ENCODE measurements at places on chromosomes 4 and X.

DNA sequence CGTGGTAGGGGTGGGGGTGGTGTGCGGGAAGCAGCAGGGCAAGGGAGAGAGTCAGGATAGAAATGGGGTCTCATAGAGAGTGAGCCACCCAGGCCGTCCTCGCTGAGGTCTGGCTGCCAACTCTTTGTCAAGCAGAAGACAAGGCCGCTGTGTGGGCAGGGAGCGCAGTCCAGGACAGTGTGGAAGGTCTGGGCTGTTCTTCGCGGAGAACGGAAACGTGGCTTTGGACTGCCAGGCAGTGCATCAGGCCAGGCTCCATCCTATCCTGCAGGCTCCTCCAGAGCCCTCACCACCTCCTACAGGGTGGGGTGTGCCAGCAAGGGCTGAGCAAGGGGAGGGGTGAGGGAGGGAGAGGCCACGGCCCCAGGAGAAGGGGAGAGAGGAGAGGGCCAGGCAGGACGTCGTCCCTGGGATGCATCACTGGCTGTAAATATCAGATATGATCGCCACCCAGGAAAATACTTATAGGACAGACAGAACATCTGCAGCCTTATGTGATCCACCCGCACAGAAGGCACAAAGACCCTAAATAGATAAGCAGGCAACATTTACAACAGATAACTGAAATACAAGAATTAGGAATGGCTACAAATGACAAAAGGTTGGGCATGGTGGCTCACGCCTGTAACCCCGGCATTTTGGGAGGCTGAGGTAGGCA, 85.3 kb downstream of the ABLIM2 start:
- no peak for DNase-seq

- DNase-seq, result no peak
These were observed 25.6 kb downstream of the SMARCA5 start for GRCh38 chr4:143538979-143539669.

DNA sequence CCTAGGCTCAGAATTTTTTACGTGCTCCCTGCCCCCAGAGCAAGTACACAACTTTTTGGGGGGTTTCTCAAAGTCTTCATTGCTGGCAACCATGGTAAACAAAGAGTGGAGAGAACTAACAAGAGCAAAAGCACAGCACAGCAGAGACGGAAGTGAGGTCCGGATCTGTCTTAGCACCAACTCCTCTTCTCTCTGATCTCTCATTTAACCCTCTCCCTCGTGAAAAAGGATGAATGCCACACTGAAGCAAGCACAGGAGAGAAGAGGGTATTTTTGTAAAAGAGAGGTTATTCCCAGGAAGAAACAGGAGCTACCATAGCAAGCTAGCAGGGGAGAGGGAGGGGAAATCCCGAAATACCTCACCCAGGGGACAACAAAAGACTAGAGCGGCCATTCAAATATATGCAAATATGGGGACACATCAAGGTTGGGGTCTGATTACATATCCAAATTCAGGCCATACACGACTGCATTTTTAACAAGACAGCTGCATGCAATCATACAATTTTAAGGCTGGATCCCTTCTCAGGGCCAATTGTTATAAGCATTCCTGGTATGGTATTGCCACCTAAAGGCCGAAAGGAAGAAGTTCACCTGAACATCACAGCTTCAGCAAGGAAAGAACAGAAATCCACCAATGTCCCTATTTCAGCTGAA, 46.6 kb downstream of the CD40LG start:
- DNase-seq, result no peak

GRCh38 chrX:65932173-65933084, 107.5 kb downstream of the VSIG4 start:
- DNase-seq, result no peak

GRCh38 chr4:3766785-3767569, 792 bp downstream of the ADRA2C start:
- no peak for DNase-seq

DNA sequence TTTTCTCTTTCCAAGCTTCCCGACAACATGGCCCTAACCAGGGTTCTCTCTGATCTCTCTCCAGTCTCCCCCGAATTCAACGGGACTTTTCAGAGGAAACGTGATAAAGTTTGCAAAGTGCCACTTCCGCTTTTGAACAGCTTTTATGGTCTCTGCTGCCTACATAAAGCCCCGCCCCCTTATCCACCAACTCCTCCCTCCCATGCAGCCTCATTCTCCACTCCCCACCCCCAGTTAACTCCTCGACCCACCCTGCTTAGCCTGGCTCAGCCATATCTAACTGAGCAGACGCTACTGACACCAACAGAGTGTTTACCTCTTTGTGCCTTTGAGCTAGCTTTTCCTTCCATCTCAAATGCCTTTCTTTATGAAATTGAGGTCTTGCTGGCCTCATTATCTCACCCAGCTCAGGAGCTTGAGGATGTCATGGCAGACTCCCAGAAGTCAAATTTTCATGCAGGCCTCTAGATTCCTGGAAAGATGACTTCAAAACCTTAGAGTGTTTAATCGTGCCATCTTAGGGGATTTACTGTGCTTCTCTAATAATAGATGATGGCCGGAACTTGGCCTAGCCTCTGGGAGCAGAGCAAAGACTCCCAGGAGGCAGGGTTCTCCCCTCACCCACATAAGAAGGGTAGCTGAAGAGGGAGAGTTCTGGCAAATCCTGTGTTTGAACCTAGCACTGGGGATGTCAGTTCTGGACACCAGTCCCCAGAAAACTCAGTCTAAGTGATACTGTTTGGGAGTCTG, 606.0 kb downstream of the BCOR start:
- DNase-seq, result peak; percentile 27

DNA sequence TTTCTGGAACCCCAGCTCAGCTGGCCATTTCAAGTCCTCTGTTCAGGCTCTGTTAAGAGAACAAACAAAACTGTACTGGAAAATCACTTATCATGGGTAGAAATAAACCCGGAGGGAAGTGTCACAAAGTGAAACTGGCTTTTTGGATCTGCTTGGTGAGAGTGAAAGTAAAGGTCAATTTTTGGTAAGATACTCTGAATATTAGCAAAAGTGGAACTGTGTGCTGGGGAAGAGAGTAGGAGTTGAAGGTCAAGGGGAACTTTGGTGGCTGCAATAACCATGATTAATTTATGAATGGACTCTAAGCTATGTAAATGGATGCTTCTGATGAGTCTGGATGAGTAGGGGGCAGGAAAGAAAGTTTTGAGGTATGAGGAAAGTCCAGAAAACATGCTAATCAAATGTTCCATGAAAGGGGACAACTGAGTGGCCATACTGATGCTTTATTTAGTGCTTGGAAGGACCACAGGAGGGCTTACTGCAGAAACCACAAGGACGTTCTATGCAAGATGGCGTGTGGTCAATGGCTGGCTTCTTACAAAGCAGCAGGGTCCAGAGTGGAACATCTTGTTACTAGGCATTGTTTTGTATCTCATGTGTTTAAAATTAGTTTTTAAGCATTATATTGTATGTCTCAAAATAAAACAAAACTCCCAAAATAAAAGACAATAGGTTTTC, 36.8 kb upstream of the TNIP3 start:
- DNase-seq, result no peak

DNA sequence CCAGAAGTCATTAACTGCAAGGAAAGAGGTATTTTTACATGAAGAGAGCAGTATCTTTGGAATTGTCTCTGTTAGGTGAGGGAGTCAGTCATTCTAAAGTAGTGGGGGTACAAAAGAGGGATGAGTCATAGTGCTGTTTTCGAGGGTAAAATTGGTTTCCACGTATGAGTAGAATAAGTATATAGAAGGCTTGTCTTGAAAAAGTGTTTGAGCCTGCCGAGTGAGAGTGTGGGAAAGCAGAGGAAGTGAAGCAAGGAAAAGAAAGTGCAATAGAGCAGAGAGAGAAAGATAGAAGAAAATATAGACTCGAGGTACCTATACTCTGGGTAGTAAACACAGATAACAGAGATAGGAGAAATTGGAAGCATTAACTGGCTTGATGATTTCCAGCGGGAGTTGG, 696.4 kb downstream of the DMD start:
- DNase-seq, result no peak

GRCh38 chr4:8427262-8427661, 13.3 kb downstream of the ACOX3 start:
- no peak for DNase-seq

DNA sequence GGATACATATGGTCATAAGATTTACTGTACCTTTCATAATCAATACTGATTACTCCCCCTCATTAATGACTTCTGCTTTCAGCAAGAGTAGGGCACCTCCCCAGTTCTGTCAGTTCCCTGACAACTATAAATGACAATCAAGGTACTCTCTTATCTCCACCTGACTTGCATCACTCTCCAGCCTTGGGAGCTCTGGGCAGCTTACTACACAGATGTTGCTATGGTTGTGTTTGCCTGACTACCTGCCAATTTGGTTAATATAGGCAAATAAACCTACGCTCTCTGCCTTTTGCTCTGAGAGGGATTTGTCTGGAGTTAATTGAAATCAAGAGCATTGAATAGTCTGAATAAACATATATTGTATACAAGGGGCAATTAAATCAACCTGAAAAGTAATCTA, 22.8 kb upstream of the MAP7D3 start:
- DNase-seq, result no peak

- DNase-seq, result no peak
These were observed 1.8 kb downstream of the SPIN4 start for GRCh38 chrX:63349307-63349706.

DNA sequence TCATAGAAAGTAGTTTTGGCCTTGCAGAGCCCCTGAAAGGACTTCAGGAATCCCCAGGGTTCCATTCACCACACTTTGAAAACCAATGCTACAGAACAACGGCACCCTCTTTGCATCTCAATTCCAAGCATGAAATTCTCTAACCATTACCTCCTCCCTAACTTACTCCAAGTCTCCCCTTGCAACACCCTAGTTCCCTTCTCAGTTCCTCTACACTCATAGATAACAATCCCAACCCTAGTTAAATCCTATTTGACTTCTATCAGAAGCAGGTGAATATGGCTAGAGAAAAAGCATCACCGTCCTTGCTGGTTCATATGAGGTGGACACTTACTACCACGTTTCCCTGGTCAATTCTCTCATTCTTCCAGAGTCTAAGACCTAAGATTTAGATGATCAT, 2.4 kb downstream of the RCHY1 start:
- no peak for DNase-seq

DNA sequence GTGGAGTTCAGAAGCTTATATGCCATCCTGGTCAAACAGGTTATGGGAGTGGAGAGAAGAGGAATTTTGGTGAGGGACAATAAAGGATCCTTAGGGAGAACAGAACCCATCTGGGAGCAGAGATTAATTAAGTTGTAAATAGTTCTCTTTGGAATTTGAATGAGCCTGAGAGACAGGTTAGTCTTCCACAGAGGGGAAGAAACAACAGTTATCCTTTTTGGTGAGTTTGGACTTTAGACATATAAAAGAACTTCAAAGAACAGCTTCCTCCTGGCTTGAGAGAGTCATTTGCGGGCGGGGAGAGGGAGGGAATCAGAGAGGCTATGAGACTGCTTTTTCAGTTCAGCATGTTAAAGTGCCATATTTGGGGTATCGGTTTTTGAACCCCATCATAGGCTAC, 793.3 kb upstream of the MAGEB2 start:
- no peak for DNase-seq

DNA sequence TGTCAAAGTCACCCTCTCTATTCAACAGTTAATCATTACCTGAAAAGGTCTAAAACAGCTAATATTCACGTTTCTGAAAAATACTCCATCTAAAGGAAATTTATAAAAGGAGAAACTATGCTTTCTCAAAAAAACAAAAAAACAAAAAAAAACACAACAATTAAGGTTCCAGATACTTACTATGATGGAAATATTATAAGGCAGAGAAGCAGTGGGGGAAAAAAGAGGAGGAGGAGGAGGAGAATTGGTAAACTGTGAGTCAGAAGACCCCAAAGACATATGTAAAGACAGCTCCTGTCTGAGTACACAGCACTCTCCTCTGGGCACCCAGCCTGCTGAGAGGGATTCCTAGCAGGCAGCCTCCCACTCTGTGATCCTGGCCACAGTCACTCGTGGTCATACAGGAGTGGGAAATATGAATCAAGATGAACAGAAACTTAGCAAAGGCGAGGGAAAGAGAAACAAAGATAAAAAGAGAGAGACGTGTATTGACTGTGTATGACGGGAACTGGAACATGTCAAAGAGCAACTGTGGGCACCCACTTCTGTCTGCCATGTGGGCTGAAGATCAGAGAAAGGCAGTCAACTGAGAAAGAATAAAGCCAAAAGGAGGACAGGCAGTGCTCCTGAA, 12.5 kb downstream of the KLHL15 start:
- DNase-seq, result no peak

DNA sequence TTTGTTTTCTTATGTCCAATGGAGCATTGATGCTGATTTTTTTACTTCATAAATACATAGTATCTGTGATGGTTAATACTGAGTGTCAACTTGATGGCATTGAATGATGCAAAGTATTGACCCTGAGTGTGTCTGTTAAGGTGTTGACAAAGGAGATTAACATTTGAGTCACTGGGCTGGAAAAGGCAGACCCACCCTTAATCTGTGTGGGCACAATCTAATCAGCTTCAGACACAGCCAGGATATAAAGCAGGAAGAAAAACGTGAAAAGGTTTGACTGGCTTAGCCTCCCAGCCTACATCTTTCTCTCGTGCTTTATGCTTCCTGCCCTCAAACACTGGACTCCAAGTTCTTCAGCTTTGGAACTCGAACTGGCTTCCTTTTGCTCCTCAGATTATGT, 230.6 kb upstream of the SPRY1 start:
- no peak for DNase-seq

- no peak for DNase-seq
These were observed 63.4 kb downstream of the DCAF12L1 start for GRCh38 chrX:126489116-126489695.

DNA sequence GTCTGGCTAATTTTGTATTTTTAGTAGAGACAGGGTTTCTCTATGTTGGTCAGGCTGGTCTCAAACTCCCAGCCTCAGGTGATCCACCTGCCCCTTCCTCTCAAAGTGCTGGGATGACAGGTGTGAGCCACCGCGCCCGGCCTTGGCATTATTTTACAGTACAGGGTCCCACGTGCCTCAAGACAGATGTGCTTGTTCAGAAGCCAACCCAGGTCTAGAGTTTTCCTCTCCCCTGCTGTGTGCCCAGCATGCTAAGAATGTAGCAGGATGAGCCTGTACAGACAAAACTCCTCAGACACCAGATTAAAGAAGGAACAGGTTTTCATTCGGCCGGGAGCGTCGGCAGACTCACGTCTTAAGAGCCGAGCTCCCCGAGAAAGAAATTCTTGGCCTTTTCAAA, 42.2 kb downstream of the CRLF2 start:
- no peak for DNase-seq

DNA sequence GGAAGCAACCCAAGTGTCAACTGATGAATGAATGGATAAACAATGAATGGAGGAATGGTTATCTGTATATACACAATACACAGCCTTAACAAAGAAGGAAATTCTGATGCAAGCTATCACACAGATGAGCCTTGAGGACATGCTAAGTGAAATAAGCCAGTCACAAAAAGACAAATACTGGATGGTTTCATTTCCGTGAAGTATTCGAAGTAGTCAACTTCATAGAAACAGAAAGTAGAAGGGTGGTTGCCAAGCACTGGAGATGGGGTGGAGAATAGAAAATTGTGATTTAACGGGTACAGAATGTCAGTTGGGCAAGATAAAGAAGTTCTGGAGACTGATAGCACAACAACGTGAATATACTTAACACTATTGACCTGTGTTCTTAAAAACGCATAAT, 28.2 kb downstream of the CENPU start:
- no peak for DNase-seq
